ENCODE measurements at places on chromosomes 6 and 20.

- DNase-seq, result no peak
Observed at GRCh38 chr20:15836634-15837033, 736.6 kb downstream of the KIF16B start.

DNA sequence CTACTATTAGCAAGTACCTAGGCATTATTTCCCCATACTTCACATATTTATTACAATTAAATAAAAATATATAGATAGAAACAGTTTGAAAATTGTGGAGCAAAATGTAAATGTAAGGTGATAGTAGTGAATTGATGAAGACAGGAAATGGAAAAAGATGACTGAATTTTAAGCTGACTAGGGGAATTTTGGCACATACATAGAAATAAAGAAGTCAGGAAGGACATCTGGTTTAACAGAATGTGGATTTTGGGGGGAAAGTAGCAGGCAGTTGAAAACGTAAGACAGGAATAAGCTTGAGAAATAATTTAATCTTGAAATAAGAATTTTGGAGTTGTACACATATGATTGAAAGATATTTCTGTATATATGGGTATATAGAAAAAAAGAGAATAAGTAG, 701.7 kb upstream of the CITED2 start:
- no peak for DNase-seq

GRCh38 chr6:147808640-147809039, 300.1 kb downstream of the SAMD5 start:
- DNase-seq, result no peak

- no peak for DNase-seq
Observed at GRCh38 chr20:38128691-38129090, 36.4 kb downstream of the TGM2 start.

DNA sequence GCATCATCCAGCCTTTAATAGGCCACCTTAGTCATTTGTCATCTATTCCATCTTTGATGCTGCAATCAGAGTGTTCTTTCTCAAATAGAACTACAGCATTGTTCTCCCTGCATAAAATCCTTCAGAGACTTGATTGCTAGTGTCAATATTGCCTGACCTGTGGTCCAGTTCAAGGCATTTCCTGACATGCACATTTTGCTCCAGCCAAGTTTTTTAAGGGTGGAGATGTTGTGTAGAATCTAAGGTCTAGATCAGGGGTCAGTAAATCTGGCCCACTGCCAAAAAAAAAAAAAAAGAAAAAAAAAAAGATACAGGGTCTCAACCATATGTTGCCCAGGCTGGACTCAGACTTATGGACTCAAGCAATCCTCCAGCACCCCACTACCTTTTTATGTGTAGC, 354.4 kb downstream of the FRK start:
- no peak for DNase-seq

GRCh38 chr6:139370999-139371345, 3.5 kb downstream of the CITED2 start:
- DNase-seq, result no peak

GRCh38 chr6:158087224-158087867, 80.7 kb downstream of the SERAC1 start:
- DNase-seq, result no peak

DNA sequence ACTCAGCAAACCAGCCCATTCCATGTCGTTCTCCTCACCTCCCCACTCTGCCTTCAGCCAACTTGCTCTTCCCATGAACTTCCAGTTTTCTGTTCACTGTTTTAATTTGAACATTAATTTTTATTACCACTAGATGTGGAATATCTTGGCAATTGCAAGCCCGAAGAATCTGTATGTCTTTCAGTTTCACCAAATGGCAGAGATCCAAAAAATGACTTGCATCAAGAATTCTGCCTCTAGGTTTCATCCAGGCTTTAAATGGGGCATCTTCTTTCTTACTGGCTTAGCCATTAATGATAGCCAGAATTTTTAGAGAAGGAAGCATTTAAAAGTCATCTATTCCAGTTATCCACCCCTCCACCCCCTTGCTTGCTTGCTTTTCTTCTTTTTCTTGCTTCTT, 39.0 kb downstream of the CAP2 start:
- no peak for DNase-seq

GRCh38 chr6:35051396-35051795, 89.7 kb downstream of the TCP11 start:
- no peak for DNase-seq

- DNase-seq, result no peak
Observed at GRCh38 chr20:54339093-54339492, 131.2 kb downstream of the PFDN4 start.

- no peak for DNase-seq
Observed at GRCh38 chr6:128280960-128281359, 239.4 kb downstream of the PTPRK start.

GRCh38 chr6:119449331-119450156, 100.0 kb upstream of the MAN1A1 start:
- no peak for DNase-seq

- no peak for DNase-seq
Observed at GRCh38 chr6:98384334-98384733, 450.0 kb upstream of the POU3F2 start.

- DNase-seq, result no peak
Observed at GRCh38 chr20:36852187-36852586, 23.8 kb upstream of the TLDC2 start.

- DNase-seq, result no peak
Observed at GRCh38 chr6:13811627-13812358, 2.6 kb downstream of the MCUR1 start.

DNA sequence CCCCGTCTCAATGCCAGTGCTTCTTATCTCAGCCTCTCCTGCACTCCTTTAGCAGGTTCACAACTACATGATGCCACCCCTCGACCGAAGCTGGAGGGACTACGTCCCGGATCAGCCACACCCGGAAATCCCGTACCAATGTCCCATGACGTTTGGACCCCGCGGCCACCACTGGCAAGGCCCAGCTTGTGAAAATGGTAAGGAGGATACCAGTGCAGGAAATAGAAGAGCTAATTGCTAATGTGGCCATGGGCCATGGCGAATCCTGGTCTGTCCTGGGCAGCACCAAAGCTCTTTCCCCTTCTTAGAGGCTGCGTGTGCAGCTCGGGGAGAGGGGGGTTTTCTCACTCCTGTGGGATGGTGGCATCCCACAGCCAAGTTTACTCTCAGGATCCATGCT, 5.5 kb downstream of the IRF4 start:
- no peak for DNase-seq

DNA sequence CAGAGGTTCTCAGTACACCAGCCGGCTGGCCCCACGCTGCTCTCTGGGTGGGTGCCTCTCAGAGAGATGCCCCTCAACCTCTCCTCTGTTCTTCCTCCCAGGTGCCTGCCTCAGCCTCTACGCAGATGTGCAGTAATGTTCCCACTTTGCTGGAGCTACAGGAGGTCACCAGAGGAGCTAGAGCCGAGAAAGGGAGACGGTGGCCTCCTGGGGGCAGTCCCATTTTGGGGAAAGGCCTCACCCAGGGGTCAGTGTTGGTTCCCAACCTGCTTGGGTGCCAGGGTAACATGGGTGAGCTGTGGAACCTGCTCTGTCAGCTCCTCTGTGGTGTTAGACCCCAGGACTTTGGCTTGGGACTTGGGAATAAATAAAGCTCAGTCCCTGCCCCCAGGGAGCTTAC, 145.3 kb upstream of the MLN start:
- DNase-seq, result no peak

DNA sequence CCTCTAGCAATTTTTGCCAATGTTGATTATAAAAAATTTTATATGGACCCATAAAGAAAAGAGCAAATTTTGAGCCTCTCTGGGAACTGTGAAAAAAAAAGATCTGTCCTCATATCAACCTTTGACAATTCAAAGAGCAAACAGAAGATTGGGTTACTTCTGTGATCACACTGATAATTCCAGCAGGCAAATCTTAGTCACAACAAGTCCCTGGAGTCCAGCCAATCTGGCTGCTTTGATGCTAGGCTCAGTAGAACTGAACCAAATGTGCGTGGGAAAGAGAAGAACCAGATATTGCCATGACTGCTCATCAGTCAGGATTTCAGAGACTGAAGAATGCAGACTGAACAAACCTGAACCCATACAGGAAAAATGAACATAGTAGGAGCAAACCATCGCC, 438.4 kb upstream of the FLRT3 start:
- no peak for DNase-seq

- no peak for DNase-seq
Observed at GRCh38 chr6:12324748-12325147, 34.6 kb downstream of the EDN1 start.

DNA sequence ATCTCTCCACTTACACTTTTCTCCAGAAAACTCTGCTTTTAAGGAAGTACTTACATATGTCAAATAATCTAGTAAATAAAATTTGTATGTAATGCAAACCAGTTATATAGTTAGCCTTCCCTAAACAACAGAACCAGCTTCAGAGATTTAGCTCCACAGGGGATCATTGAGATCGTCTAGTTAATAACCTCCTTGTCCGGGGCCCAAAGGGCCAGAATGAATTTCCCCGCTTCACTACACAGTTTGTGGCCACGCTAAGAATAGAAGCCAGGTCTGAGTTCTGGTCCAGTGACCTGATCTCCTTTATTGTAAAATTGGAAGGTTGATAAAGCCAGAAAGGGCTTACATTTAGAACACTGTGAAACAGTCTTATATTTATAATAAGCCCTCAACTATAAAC, 245.2 kb downstream of the TPBG start:
- no peak for DNase-seq

- no peak for DNase-seq
Observed at GRCh38 chr6:84415517-84415916, 188.1 kb upstream of the CEP162 start.

DNA sequence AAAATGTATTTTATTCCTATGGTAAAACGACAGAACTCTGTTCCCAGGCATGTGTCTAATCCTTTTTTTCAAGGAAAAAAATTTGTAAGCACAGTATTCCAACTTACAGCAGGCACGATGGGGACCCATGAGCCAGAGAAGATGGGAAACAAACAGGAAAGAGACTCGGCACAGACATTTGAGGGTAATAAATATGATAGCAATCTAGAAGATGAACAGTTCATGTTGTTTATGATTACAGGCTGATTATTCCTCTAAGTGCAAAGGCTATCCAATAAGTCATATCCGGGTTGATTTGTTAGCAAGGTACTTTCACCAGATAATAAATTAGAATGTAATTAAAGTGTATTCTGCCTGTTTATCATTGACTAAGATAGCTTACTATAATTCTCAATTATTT, 43.2 kb downstream of the PDSS2 start:
- no peak for DNase-seq

GRCh38 chr6:145274083-145274482, 461.2 kb downstream of the EPM2A start:
- DNase-seq, result no peak

- DNase-seq, result no peak
Observed at GRCh38 chr6:56757588-56757984, 114.9 kb upstream of the DST start.

GRCh38 chr6:164148788-164149187, 734.3 kb downstream of the QKI start:
- DNase-seq, result no peak

- no peak for DNase-seq
Observed at GRCh38 chr20:1468117-1468624, 1.5 kb upstream of the NSFL1C start.

- no peak for DNase-seq
Observed at GRCh38 chr6:41132254-41132653, 21.9 kb downstream of the TREML1 start.

- DNase-seq, result no peak
Observed at GRCh38 chr6:128078276-128078675, 177.4 kb upstream of the THEMIS start.

GRCh38 chr20:63831646-63831992, 555 bp upstream of the ZBTB46 start:
- DNase-seq, result no peak

DNA sequence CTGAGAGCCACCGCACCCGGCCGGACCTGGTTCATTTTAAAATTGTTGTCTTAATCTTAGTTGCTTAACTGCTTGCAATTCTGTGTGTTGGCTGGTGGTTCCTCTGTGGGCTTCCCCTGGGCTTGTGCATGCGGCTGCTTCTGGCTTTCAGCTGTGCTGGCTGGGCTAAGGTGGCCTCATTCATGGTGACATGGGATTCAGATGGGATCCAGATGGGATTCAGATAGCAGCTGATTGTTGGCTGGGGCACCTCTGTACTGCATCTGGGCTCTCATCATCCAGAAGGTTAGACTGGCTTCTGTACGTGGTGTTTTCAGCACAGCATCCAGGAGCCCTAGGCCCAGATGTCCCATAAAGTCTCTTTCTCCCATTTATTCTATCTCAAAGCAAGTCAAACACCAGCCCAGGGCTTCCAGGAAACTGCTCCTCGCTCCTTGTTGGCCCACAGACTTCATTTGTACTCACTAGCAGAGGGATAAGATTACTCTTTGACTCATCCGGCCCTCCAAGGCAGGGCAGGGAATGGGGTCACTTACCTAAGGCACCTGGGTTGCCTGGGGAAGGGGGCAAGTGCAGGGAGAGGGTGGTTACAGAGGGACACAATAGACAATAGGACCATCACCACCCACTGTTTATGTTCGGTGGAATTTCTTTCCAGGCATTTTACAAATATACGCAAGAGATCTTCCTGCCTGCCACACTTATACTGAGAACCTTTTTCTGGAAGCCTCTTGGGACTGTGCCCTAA, 10.2 kb upstream of the PEDS1 start:
- DNase-seq, result no peak

DNA sequence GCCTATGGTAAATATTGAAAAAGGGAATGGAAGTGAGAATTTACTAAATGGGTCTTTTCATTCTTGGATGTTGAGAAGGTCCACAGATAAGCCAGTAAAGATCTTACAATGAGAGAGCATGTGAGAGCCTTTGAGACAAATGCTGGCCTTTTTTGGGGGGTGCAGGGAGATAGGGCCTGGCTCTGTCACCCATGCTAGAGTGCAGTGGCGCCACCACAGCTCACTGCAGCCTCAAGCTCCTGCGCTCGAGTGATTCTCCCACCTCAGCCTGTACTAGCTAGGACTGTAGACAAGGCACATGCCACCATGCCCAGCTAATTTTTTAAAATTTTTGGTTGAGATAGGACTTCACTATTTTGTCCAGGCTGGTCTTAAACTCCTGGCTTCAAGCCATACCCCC, 63.2 kb upstream of the TMEM181 start:
- DNase-seq, result no peak

DNA sequence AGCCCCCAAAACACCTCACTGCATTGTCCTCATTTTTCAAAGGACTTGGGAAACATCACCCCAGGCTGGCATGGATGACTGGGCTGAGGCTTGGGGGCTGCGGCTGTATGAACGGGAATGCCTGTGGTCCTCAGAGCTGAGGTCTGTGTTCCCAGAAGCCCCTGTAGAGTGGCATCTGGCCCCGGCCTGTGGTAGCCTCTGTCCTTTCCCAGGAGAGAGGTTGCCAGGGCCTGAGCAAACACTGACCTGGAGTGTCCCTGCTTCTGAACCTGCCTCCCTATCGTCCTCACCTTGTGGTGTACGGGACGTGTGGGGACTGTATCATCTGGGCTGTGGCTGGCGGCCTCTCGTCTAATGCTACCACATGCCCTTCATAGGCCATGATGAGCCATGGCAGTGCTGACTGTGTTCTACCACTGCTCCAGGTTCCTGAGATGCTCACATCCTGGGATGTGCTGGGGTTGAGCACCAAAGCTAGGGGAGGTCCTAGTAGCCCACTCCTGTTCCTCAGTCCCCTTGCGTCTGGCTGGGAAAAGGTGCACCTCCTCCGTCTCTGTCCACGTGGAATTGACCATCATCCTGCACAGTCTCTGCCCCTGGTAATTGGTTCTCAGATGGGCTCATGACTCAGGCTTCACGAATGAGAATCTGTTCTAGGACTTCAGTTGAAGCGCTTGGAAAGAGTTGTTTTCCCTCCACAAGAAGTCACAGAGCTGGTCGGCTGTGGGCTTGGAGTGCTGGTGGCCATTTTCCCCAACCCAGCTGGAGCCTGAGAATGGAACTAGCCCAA, 27.6 kb downstream of the PHACTR3 start:
- no peak for DNase-seq

All from activated T-cell treated with anti-CD3 and anti-CD28 coated beads, Interleukin-2, amount 50 U/mL, for 72 hours (primary cell).